PC-3 (cell line): ENCODE measurements at places on chromosomes 16 and 17. TPM values are rescaled to one million over a fixed set of nuclear protein-coding genes. Genes with fewer than 3 reads are reported as not detected.

ACSM3 gene
- 4.0 and 5.2 TPM in 2 replicates for total RNA-seq

KRT36 gene
- not detected in 2 replicates for total RNA-seq

FOXN1 gene
- not detected in 2 replicates for total RNA-seq

CCL7 gene
- not detected in 2 replicates for total RNA-seq

CRHR1 gene
- total RNA-seq = not detected in 2 replicates
